T-helper 9 cell (primary cell): ENCODE measurements at places on chromosomes 5 and 9.

DNA sequence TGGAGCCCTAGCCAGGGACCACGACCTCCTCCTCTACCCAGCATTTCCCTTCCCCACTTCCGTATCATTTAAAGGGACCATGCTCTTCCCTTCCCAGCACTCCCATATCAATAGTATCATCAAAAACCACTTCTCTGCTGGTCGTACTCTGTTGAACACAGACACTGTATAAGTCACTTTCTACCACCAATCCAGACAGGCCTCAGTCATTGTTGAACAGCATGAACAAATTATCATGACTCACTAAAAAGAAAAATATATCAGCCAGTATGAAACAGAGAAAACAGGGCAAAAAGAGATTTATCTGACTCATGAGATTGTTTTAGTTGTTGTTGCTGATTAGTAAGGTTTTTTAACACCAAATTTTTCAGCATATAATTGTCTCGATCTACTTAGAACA is 89.8 kb downstream of the CDKN2A start:
- DNase-seq, result no peak

- no peak for DNase-seq
Measured at GRCh38 chr5:5511904-5512416, 89.5 kb downstream of the ICE1 start.

- DNase-seq, result no peak
Measured at GRCh38 chr9:1952001-1952400, 63.1 kb upstream of the SMARCA2 start.

- no peak for DNase-seq
Measured at GRCh38 chr5:55593115-55593472, 58.3 kb upstream of the PLPP1 start.

GRCh38 chr5:116396476-116397099 is 178.0 kb downstream of the SEMA6A start:
- DNase-seq, result no peak

GRCh38 chr9:107176436-107177151 is 106.5 kb upstream of the RAD23B start:
- DNase-seq, result no peak

GRCh38 chr5:38347896-38348295 is 89.5 kb downstream of the EGFLAM start:
- no peak for DNase-seq

DNA sequence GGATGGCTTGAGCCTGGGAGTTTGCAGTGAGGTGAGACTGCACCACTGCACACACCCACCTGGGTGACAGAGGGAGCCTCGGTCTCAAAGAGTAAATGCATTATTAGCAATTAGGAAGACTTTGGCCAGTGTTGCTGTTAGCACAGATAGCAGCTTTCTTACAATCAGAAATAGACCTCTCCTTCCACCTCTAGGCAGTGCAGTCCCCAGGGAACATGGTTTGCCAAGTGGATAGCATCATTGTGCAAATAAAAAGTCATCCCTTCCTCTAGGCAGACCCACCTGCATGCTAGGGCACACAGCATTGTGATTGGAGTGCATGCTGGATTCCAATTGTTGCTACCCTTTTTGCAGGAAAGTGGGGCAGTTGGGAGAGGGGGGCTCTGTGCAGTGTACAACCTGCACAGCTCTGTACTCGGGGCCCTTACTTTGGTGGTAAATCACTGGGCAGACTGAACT is 77.9 kb upstream of the KLF9 start:
- no peak for DNase-seq

DNA sequence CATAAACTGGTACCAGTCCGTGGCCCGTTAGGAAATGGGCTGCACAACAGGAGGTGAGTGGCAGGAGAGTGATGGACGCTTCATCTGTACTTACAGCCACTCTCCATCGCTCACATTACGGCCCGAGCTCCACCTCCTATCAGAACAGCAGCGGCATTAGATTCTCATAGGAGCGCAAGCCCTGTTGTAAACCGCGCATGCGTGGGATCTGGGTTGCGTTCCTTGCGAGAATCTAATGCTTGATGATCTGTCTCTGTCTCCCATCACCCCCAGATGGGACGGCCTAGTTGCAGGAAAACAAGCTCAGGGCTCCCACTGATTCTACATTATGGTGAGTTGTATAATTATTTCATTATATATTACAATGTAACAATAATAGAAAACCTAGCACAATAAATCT is 480.4 kb downstream of the CCDC171 start:
- no peak for DNase-seq

DNA sequence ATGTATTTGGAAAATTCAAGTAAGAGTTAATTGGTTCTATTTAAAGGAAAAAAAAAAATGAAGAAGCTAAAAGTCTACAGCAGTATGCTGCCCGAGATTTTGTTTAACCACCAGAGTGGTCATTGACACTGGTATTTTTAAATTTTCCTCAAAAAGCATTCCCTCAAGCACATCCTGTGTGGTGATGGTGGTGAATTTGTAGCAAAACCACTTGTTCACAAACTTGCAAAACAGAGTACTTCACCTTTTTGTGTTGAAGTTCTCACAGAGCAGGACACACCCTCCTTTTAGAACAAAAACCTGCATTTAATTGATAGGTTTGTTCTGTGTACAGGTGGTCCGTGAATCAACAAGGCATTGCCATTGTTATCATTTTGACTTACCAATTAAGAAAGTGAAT is 374.2 kb downstream of the EFNA5 start:
- DNase-seq, result no peak

DNA sequence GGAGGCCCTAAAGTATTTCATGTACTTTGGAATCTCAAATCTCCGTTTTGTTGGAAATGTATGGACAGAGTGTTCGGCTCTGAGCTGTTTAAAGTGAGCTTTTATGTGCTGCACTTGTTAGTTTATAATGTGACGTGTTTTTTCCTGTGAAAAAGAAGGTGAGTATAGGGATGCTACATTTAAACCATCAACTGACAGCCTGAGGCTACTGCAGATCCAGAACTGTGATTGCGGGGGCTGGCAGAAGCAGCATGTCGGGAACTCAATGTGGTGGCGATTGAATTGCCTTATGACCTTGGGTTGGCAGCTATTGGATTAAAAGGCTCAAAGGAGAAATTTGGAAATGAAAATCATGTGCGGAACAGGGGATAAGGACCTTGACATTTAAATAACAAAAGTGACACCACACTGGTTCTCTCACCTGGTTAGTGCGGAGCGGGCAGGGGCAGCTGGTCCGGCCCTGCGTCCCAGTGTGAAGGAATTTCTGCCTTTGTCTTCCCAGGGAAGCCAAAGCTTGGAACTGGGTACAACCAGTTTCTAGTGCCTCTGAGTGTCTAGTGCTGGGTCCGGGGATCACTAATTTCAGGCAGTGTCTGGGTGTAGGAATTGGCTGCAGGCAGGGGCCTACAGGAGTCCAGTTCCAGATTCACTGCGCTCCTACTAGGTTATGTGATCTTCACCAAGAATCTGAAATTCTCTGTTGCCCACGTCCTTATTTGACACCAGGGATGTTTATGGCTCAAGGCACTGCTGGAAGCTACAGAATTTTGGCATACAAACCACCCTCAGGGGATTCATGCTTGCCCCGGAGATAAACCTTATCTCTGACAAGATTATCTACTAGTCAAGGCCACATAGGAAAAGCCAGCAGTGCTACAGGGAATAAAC is 120.7 kb upstream of the ERCC6L2 start:
- no peak for DNase-seq

DNA sequence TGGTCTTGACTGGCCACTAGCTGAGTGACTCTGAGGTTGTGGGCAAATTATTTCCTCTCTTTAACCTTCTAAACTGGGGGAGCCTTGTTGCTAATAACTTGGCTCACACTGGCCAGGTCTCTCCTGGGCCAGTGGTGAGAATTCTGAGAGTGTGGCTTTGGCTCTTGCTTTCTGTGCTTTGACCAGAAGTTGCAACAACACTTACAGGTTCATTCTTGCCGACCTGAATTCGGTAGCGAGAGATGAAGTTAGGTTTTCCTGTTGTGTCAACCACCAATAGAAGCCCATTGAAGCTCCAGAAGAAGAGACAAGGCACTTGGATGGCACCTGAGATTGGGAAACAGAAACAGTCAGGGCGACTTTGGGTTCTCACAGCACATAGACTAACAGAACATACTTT is 19.8 kb downstream of the FAXDC2 start:
- no peak for DNase-seq

- DNase-seq, result no peak
Measured at GRCh38 chr9:85224729-85225128, 517.0 kb downstream of the AGTPBP1 start.

DNA sequence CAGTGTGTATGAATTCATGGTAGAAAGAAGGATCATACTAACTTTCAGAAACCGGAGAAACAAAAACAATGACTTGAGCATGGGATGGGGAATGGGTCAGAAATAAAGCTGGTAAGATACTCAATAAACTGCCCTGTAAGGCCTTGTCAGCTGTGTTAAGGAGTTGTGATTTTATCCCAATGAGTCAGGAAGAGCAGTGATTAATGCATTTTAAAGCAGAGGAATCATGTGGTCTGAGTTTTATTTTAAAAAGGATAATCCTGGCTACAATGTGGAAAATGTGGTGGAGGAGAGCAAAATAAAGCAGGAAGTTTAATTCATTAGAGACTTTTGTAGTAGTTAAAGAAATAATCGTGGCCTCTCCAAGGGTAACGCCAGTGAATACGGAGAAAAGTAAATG is 28.7 kb downstream of the DHX29 start:
- no peak for DNase-seq

GRCh38 chr5:92525131-92525530 is 1055.9 kb downstream of the NR2F1-AS1 start:
- no peak for DNase-seq

GRCh38 chr9:76691517-76692313 is 72.5 kb upstream of the PCA3 start:
- DNase-seq, result no peak

DNA sequence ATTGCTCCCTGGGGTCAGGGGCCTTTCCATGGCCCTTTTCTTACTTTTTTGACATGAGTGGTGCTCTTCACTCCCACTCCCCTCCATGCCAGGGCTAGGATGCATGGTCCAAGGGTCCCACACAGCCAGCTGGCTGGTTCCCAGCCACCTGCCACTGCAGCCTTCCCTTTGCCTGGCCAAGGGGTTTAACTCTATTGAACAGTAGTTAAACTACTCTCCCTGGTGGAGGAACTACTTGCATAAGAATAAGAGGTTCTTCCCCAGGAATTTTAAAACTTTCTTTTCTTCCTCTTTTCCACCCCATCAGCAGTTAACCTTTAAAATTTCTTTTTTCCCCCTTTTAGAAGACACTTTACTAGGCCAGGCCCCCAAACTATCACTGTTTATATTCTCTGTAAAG is 1532.8 kb upstream of the ACO1 start:
- no peak for DNase-seq

DNA sequence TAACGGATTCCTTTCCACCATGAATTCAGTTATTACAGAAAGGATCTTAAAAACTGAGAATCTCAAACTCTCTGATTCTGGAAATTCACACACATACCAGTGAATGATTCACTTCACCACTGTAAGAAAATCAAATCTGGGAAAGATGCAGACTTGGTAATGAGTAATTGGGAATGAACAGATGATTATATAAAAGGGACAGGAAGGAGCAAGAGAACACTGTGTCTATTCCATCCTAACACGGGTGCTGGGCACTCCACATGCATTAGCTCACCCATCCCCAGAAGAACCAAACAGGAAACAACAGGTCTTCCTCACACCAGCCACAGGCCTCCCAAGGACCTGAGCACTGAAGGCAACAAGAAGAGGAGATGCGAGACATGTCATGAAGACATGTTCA is 74.8 kb upstream of the ZNF622 start:
- no peak for DNase-seq

DNA sequence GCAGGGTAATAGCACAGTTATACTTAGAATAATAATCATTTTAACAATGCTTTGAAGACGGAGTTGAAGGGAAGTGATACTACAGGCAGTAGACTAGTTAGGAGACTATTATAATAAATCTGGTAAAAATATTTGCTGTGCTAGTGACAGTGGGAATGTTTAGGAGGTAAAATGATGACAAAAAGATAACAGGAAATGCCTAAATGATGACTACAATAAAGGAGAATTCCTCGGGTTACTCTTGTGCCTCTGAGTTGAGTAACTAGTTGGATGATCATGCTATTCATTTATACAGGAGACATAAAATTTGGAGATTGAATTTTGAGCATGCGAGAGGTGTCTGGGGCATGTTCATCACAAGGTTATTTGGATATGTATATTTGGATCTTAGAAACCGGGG is 32.2 kb upstream of the PAM start:
- no peak for DNase-seq

- DNase-seq, result no peak
Measured at GRCh38 chr5:73746608-73747007, 120.6 kb downstream of the ARHGEF28 start.

DNA sequence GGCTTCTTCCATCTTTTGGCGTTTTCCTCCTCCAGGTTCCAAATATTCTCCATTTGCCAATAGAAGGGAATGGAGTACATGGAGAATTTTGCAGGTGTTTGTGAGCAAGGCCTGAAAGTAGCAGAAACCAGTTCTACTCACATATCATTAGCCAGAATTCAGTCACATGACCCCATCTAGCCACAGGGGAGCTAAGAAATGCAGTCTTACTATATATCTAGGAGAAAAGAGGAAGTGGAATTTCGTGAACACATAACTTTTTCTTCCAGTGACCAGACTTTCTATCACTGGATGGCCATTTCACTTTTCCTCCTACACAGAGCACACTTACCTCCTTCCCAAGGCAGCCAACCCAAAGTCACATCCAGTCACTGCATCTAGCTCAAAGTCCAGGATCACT is 55.1 kb downstream of the LOX start:
- DNase-seq, result no peak

DNA sequence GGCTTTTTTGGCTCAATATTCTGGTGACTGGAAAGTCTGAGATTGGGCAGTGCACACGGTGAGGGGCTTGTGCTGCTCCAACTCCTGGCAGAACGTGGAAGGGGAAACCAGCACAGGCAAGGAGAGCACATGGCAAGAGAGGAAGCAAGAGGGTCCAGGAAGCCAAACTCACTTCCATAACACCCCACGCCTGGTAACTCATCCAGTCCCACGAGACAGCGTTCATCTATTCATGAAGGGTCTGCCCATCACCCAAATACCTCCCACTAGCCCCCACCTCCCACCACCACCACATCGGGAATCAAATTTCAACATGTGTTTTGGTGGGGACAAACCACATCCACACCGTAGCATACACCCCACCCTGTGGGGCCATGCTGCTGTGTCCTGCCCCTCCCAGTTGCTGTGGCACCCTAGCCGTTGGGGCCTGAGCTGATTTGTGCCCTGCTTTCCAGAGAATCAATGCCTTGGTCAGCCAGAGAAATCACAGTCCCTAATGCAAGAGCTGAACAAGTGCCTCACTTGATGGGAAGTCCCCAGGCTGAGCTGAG is 27.3 kb downstream of the PROP1 start:
- no peak for DNase-seq

DNA sequence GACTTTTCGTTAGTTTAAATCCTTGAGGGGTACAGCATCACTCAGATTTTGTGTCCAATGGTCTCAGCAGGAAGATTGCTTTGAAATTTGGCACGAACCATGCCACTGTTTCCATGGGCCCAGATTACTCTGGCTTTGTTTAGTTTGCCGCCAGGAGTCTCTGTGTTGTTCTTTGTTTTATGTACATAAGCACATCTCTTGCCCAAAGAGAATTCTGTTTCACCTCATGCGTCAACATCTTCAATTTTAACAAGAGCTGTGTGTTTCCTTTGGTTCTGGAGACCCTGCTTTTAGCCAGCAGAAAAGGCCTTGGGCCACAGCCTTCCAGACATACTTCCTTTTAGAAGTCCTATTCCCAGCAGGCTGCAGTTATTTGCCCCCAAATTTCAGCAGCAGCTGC is 62.4 kb downstream of the TNPO1 start:
- DNase-seq, result no peak

GRCh38 chr5:92952243-92952642 is 628.8 kb downstream of the NR2F1-AS1 start:
- no peak for DNase-seq
